Lung (tissue), 17 donors: ENCODE measurements at places on chromosomes 3 and 15.

DNA sequence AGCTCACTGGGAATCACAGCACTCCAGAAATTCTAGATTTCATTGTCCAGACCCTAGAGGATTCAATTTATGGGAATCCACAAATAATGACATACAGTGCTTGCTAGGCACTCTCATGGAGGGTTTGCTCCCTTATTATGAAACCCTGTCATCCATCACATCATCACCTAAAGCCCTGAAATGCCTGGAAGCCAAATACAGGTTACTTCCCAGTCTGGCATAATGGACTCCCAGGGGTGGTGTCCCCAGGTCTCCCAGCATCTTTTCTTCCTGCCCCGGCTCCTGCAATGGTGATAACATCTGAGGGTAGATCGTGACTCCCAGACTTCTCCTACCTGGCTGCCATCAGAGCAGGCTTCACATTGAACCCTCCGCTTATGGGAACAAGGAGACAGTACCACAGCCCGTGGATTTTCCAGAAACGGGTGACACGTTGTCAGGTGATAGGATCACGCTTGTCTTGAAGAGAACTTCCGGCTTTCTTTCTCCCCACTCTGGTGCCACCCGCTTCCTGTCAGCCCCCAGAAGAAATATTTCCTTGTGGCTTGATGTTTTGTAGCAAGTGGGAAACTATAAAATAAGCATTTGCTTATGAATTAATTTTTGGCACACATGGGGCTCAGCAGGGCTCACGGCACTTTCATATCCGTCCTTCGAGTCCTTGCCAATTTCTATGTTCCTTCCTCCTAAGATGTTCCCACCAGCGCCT, 238.7 kb upstream of the BHLHE40 start:
- DNase-seq = no peak

GRCh38 chr15:83104141-83104540, 3.3 kb upstream of the TM6SF1 start:
- peak; percentile 42 for DNase-seq

- DNase-seq = no peak
Observed at GRCh38 chr3:31776016-31776415, 205.0 kb downstream of the OSBPL10 start.

DNA sequence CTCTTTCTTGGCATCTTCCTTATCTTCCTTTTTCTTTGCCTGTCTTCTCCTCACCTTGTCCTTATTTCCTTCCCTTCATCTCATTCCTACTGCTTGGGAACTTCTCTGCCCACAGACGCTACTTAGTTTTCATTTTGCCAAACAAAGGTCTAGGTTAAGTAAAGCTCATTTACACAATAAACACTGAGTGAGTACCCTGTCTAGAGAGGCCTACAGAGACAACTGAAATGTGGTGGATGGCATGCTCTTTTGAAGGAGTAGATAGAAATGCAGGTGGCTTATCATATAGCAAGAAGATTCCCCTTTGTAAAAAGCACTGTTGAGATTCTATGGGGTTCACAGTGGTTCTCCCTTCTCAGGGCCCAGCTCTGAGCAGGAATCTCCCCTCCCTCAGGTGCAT, 319.0 kb downstream of the CNTN3 start:
- no peak for DNase-seq

DNA sequence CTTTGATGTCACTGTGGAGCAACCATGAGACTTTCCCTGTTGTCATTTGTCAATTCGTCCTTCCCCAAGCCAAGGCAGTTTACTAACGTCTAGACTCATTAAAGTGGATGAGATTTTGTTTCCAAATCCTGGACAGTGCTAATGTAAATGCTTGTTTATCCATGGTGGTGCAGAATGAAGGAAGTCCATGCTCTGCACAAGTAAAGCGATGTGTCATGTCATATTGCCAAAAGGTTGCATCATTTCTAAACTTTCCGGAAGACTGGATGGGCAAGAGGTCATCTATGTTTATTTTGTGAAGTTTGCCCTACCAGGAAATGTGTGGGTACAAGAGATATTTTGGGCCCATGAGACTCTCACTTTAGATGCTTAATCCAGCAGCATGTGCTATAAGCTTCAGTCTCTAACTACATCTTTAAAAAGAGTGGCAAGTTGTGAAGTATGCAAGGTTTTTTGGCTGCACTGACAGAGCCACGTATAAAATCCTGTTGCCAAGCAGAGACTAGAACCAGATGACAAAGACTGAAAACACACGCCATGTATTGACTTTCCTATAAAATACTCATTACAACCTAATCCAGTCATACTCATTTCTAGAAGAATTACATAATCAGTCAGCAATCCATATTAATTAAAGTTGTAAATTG, 72.1 kb upstream of the FNDC3B start:
- peak; percentile 24 for DNase-seq

DNA sequence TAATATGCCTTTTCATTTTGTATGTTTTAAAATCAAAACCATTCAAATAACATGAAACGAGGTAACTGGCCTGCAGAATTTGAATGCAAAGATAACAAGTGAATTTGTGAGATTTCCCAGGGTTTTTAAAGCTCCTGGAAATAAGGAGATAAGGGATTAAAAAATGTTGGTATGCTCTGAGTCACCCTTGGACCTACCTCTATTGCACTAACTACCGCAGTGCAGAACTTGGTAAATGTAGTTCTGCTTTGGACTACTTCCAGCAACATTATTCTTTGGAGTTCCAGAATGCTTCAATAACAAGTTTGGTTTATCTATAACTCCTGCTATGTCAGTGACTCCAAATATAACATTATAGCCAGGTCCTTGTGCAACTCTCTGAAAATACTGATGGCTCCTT, 201.7 kb downstream of the GAP43 start:
- DNase-seq = no peak

GRCh38 chr3:161540594-161540993, 44.0 kb downstream of the OTOL1 start:
- DNase-seq = no peak
